ENCODE measurements at places on chromosomes 7 and 10. TPM values are rescaled to one million over a fixed set of nuclear protein-coding genes. Genes with fewer than 3 reads are reported as not detected.

RPP30 gene
- 32.0 TPM for total RNA-seq

ACSM6 gene
- not detected for total RNA-seq

AKR1C4 gene
- total RNA-seq: not detected

SLC29A3 gene
- total RNA-seq: 4.3 TPM

GATAD1 gene
- 15.6 TPM for total RNA-seq

H2BK1 gene
- total RNA-seq: not detected

NPTX2 gene
- not detected for total RNA-seq

COL28A1 gene
- total RNA-seq: under 0.01 TPM

DGKI gene
- 0.89 TPM for total RNA-seq

C7orf33 gene
- not detected for total RNA-seq

RET gene
- total RNA-seq: 0.29 TPM

VPS37D gene
- total RNA-seq: 3.7 TPM

IDI2 gene
- not detected for total RNA-seq

HECW1 gene
- total RNA-seq: under 0.01 TPM

GPR15LG gene
- not detected for total RNA-seq

SYT15B gene
- total RNA-seq: not detected

SEMA3E gene
- 0.35 TPM for total RNA-seq

RSPH10B2 gene
- not detected for total RNA-seq

AKAP9 gene
- 13.5 TPM for total RNA-seq

DOCK4 gene
- 6.6 TPM for total RNA-seq

CFAP43 gene
- under 0.01 TPM for total RNA-seq

PRRT4 gene
- not detected for total RNA-seq

SLC26A3 gene
- total RNA-seq: not detected

ADIRF gene
- 35.6 TPM for total RNA-seq

MET gene
- 44.5 TPM for total RNA-seq

GBX1 gene
- not detected for total RNA-seq

CRYGN gene
- total RNA-seq: not detected

OPN1SW gene
- total RNA-seq: not detected

HKDC1 gene
- total RNA-seq: 0.29 TPM

OTUD1 gene
- 4.3 TPM for total RNA-seq

HEPACAM2 gene
- total RNA-seq: not detected

SH2D4B gene
- not detected for total RNA-seq

LAMB1 gene
- total RNA-seq: 154 TPM

PANK1 gene
- total RNA-seq: 2.0 TPM
